ENCODE measurements at places on chromosomes 5 and 9. TPM values are rescaled to one million over a fixed set of nuclear protein-coding genes. Genes with fewer than 3 reads are reported as not detected.

BTF3 gene
- total RNA-seq = 731 TPM

- DNase-seq = no peak
These were observed 123.4 kb downstream of the TMEM161B start for GRCh38 chr5:88145221-88145610.

GRCh38 chr5:90131383-90132133 is 278.0 kb downstream of the CETN3 start:
- no peak for DNase-seq

- no peak for DNase-seq
These were observed at the start of gene OR1L6 for GRCh38 chr9:122742003-122742402. Gene OR1L6 (plus strand): TSS chr9:122742303. CDS start chr9:122749848, 7,545 bp downstream.

- DNase-seq = no peak
These were observed 68.1 kb downstream of the MAMDC2 start for GRCh38 chr9:70111641-70112236.

DNA sequence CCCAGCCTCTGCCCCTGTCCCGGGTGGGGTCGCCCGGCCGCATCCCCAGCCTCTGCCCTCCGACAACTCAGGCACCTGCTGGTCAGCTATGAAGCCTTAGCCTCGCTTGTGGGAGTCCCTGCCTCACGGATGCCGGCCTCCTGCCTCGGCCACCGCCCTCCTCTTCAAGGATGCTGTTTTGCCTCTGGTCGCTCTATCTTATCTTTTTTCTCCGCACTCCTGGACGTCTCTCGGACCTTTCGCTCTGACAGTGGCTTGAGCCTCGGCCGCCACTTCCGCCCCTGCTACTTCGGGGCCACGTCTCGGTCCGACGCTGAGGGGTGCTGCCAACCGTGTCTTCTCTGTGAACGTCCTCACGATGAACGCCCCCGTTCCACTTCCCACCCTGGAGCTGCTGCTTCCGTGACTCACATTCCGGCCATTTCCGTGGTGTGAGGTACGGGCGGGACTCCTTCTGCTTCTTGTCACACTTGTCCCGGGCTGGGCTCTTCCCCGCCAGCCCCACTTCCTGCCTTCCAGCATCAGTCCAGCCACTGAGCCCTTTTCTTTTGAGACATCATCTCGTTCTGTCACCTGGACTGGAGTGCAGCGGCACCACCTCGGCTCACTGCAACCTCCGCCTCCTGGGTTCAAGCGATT is 26.3 kb downstream of the SLC9A3 start:
- DNase-seq = no peak

DNA sequence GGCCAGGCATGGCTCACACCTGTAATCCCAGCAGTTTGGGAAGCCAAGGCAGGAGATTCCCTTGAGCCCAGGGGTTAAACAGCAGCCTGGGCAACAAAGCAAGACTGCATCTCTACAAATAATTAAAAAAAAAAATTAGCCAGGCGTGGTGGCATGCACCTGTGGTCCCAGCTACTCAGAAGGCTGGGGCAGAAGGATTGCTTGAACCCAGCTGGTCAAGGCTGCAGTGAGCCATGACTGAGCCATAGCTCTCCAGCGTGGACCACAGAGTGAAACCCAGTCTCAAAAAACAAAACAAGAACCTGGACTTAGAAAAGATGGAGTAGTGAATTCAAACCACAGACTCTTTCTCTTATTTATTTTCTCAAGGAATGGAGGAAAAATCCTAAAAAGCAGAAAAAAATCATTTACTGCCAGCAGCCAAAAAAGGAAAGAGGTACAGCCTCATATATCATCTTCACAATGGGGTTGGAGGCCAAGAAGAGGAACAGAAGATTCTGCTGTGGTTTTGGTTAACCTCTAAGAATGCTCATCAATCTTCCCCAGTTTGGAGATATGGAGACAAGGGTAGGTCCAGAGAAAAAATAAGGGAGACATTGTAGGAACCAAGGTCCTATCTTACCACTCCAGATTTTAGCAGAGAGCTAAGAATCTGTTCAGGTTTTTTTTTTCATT is 40.0 kb upstream of the MYO10 start:
- DNase-seq = no peak

Measured in epithelial cell of proximal tubule (primary cell).